ENCODE measurements at places on chromosomes 7 and 10.

- DNase-seq = no peak
These were observed 201.5 kb downstream of the DNAJB6 start for GRCh38 chr7:157538321-157538720.

DNA sequence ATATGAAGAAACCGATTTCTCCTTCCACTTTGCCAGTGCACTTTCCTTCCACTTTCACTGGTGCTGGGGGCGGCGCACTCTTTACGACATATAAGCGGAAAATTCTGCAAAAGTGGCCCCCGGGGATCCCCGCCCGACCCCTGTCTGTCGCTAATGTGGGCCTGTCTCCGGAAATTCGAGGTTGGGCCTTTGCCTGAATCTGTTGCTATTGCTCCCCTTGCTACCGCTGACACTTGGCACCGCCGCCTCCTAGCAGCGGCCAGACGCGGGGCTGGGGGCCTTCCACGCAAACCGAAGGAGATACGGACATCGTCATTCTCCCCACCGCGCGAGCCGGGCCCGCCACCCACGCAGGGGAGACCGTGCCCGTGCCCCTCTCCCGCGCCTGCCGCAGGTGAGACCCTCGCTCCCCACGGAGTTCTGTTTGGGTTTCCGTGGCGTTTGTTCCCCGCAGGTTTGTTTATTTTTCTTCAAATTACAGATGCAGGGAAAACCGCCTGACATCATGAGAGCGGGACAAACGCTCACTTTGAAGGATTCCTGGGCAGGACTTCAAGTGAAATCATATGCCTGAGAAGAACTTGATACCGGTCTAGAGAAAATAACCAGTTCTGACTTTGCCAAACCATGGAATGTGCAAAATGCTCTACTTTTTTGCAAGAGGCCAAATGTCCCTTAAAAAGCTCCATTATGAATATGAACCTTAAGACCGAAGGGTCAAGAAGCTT, 5.0 kb downstream of the TWIST1 start:
- DNase-seq = no peak

- DNase-seq = no peak
These were observed 110.7 kb downstream of the RNF32 start for GRCh38 chr7:156751319-156751718.

GRCh38 chr10:28545967-28546644, 13.2 kb downstream of the WAC start:
- DNase-seq = no peak

GRCh38 chr10:13535346-13535745, 6.5 kb upstream of the BEND7 start:
- no peak for DNase-seq

GRCh38 chr7:1234881-1235500, 2.3 kb downstream of the UNCX start:
- DNase-seq = peak; percentile 98

DNA sequence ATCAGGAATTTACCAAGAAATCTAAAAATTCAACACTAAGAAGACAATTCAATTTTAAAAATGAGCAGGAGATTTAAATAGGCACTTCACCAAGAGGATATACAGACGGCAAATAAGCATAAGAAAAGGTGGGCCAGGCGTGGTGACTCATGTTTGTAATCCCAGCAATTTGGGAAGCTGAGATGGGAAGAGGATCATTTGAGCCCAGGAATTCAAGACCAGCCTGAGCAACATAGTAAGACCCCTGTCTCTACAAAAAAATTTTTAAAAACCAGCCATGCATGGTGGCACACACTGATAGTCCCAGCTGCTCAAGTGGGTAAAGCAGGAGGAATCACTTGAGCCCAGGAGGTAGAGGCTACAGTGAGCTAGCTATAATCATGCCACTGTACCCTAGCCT, 3.5 kb upstream of the AKR1D1 start:
- DNase-seq = no peak

DNA sequence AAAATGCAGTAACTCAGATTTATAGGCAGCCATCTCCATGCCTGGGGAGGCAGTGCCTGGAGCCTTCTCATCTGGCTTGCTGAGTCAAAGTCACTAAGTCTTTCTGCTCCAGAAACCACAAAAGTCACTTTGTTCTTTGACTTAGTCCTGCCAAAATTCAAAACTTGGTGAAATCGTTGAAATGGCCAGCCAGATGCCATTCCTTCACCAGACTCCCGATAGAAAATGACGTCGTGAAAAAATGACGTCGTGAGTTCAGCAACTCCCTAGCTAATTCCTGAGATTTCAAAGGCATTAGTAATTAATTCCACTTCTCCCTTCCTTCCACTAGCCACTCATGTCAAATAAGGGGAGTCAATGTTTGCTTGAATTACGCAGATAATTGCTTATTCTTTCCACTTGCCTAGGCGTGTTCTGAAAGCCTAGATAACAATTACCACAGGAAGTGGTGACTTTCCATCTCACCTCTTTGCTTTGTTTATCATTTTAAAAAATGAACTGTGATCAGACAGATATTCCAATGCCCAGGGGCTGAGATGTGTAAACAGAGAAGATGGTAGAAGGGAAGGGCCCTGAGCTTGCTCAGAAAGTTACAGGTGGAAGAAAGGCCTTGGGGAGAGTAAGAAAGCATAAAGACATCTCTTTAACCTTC, 48.5 kb upstream of the OSBPL3 start:
- no peak for DNase-seq

- no peak for DNase-seq
These were observed 82.6 kb downstream of the DNMBP start for GRCh38 chr10:99926925-99927720.

DNA sequence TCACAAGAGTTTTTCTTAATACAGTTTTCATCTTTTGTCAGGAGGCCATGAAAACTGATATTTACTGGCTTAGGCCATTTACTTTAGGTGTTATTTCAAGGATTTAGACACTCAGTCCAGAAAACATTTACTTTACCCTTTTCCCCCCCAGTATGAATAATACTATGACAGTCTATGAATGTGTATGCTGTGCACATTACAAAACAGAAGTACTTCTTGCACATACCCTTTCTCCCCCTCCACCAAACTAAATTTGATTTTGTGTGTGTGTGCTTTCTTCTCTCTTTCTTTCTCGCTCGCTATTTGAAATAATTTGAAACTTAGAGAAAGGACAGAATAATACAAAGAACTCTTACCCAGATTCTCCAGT, 41.3 kb downstream of the RBM33 start:
- no peak for DNase-seq

Measured in GF-D8 (cell line).